ENCODE measurements at places on chromosomes 4 and X.

DNA sequence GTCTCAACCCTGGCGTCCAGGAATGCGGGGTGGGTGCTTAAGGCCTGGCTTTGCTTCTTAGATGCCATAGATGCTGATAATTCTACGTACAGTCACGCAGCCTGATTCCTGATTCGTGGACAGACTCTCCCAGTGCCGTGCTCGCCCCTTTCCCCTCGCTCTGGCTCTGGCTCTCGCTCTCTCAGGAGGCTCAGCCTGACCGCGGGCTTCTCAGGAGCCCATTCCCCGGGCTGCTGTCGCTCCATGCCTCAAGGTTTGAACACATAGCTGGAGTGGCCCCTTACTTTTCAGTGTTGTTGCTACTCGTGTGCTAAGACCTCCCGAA lies 59.2 kb upstream of the ZC4H2 start:
- DNase-seq = no peak

GRCh38 chr4:53015681-53016080 lies 153.6 kb downstream of the RASL11B start:
- DNase-seq = no peak

GRCh38 chr4:95833711-95834194 lies 6.1 kb upstream of the PDHA2 start:
- no peak for DNase-seq

DNA sequence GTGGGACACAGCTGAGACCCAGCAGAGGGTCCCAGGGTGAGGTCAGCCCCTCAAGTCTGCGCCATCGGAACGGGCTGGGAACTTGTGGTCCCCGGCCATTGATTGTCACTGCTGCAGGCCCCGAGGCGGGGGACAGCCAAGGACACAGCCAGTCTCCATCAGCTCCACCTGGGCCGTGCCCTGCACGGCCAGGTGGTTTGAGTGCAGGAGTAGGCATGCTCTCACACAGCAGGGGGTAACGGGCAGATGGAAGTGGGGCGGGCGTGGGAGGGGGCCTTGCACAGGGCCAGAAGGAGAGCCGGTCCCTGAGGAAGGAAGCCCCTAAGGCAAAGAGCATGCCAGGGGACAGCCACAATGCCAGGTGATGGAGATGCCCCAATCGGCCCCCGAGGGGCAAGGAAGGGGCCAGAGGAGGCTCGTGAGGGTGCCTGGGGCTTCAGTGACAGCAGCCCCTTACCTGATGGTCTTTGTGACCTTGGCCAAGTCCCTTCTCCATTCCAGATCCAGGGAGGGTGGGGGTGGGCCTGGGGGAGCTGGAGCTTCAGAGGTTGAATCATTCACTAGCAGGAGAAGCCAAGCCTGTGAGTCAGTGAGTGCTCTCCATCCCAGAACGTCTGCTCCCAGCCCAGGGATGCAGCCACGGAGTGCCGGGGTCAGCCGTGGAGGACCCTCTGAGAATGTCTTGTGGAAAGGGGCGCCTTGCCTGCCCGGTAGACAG lies 2.3 kb downstream of the ATP2B3 start:
- no peak for DNase-seq

DNA sequence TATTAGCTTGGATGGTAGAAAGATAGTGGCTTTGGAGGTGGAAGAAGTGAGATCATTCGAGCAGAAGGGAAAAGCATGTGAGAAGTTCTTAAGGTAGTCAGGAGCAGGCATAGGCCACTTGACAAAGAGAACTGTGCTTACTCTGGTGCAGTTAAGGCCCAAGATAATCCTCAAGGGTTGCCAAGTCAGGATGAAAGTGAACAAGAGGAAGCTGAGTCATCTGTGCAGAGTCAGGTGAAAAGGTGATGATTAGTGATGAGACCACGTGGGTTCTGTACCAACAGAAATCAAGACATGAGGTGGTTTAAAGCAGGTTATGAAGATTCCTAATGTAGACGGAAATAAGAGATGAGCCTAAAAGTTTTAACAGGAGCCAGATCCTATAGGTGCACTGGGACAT lies 369.8 kb downstream of the DTHD1 start:
- no peak for DNase-seq
